ENCODE measurements at places on chromosomes 2 and 18.

DNA sequence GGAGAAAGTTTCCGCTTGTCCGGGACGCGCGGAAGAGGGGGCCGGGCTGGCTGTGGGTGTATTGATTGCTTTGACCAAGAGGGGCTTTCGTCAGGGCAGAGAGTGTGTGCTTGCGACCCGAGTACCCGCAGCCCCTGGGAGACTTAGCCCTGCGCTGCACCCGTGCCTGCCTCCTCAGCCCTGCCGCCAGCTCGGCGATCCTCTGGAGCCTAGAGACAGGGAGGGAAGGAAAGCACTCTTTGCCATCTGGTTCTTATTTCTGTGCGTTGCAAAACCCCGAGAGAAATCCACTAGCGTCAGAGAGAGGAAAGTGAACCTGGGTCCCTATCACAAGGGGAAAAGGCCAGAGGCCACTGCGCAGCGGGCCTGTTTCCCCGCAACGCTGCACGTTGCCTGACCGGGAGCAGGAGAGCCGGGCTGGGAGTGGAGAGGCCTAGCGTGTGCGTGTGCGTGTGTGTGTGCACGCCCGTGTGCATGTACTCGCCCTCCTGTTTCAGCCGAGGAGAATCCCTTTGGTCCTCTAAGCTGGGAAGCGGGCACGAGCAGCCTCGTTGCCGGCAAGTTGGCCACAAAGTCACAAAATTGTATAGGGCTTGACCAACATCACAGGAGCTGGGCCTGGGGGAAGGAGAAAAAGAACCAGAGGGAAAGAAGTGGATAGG is 1.7 kb downstream of the SIX3 start:
- DNase-seq: no peak

DNA sequence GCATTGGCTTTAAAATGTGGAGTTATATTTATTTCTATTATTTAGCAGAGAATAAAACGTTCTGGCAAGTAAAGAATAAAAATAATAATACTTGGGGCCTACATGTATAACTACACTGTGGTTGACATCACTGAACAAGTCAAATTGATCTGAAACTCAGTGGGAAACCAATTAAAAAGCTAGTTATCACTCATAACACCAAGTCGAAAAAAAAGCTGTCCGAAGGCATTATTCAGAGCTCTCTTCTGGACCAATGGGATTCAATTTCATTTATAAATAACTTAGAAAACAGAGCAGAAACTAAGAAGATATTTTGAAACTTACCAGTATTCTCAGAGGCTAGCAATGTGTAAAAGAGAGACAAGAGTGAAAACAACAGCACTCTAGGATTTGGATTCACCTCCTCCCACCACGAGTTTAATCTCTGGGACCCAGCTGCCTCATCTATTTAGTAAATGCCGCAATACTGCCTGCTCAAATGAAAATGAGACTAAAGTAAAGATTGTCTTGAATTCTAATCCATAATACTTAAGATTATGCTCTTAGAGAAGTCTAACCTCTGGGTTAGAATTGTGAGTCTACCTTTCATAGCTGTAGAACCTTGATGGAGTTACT is 128.4 kb downstream of the NBAS start:
- no peak for DNase-seq

DNA sequence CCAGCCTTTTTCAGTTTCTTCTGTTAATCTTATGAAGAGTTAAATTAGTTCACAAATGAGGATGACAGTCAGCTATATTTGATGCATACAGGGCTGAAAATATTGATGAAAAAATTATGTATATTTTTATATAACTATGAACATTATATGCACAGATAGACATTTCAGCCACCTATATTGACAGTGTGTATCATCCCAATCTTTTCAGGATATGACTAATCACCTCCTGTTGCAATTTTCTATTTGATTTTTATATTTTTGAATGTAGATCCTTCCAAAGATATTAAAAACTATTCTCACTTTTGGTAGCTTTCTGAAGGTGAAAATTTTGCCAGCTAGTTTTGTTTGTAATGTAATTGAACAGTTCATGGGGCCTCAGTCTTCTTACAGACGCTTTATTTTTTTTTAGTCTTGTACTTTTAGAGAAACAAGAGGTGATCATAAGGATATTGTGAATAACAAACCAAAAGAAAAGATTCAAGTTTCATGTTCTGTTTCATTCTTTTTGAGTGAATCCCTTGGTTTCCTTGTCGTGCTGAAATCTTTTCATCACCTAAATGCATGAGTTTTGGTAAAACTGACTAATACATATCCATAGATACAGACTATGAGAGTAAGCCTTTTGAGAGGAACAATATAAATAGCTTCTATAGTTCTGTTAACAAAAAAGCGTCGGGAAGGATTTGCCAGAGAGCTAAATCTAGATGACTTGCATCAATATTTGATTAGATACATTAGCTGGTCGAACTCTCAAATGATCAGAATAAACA is 123.1 kb downstream of the ARHGAP15 start:
- no peak for DNase-seq

DNA sequence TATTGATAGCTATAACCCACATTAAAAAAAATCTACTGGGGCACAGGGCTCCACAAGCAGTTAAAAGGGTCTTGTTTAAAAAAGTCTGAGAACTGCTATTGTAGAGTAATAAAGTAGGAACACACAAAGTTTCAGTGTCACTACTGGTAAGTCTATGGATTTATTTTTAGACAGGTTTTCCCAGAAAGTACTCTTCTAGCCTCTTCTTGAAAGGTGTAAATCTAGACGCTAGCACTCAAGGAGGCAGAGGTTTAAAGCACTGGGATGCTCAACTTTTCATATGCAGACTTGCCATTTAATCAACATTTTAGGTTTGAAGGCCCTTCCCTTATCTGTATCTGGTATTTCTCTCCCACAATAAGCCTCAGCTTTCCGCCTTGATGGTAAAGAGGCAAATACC is 33.4 kb downstream of the FBXO11 start:
- no peak for DNase-seq

DNA sequence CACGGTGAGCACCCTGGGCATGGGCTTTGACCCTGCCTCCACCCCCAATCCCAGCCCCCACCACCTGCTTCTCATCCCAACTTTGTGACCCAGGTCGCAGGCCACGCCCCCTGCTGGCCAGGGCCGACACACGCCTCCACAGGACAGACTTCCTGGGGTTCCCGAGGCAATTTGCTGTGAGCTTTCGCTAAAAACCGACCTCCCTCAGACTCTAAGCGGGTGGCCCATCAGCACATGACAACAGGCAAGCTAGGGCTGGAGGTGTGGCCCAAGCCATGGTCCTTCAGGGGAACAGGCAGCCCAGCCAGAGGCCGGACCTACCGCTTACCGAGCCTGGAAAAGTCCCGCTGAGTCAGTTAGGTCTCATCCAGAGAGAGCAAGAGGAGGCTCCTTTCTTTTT is 31.9 kb downstream of the C1QL2 start:
- DNase-seq: peak; percentile 15

GRCh38 chr2:47719099-47719498 is 63.8 kb upstream of the MSH6 start:
- DNase-seq: no peak

GRCh38 chr18:3456686-3457069 is 6.7 kb downstream of the TGIF1 start:
- no peak for DNase-seq

DNA sequence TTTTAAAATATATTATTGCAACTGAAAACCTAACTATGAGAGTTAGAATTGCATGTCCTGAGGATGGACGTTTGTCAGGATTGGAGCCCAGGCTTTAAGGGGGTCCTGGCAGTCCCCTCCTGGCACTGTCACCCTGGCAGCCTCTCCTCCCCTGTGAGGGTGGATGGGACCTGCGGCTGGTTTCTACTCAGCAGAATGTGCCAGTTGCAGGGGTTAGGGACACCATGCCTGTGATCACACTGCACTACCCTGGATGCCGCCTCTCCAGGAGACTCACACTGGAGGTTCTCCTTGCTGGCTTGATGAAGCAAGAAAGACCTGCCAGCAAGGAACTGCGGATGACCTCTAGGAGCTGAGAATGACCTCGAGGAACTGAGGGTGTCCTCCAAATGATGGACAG is 356.7 kb upstream of the MYT1L start:
- DNase-seq: no peak

DNA sequence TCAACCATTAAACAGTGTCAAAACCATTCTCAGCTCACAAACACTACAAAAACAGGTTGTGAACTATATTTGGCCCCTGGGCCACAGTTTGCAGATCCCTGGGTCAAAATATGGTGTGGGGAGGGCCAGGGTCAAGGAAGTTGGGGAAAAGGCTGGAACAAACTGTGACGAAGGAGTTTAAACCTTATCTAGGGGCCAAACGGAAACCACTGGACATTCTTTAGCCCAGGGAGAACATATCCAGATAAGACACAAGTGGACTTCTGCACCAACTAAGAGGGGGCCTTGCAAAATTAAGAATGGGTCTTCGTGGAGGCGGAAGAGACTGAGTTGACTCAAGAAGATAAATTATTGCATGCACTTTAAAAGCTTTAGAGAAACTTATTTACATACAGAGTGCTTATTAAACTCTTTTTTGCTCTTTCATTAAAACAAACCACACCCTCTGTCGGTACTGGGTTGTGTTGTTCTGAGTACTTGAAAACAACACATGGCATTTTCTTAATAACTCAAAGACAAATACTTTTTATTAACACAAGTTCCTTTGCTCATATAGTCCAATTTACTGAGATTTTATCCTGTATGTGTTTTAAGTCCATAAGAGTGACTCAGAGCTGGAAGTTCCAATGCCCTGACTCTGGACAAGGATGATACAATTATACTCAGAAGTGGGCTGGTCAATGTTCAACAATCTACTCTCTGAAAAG is 5.3 kb upstream of the ASAP2 start:
- no peak for DNase-seq

DNA sequence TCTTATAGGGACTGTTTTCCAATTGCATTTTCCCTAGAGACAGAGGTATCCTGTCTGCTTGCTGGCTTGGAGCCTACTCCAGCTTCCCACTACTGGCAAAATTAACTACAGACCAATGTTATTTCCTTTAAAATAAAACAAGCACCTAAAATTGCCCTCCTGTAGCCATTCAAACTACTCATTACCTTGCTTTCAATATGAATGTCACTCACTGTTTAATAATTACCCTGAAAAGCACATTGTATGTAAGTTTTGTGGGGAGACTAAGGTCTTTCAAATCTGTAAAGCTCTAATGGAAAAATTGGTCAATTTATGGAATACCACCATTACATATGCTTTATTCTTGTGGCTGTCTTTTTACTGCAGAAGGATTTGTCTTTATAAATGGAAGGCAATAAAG is 87.3 kb downstream of the DOCK10 start:
- DNase-seq: no peak

DNA sequence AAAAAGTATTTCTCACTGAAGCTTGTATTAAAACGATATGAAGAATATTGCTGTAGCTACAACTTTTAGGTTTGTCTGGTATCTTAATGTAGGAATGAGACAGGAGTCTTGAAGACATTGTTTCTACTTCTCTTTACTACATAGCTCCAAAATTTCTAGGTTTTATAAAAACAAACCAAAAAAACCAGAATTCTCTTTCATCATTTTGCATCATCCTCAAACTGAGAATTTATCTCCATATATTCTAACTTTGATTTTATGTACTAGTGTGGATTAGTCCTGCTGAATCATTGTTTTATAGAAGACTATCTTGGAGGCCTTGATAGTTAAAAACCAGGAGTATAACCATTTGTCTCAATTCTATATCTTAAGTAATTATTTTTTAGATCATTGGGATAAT is 100.2 kb downstream of the ICA1L start:
- DNase-seq: no peak

DNA sequence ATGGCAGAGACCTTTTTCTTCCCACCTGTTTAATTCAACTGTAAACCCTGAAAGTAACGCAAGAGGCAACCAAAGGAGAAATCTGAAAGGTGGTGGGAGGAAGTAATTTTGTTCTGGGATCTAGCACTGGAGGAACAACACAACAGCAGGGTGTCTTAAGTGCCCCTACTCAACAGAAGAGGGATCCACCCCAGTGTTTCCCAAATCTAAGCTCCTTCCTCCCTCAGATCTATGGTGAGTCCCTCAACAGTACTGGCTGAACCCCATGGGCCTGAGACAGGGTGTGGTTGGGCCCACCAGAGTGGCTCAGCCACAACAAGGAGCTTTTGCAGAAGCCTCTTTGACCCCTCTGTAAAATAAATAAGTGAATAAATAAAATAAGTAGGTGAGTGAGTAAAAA is 790.3 kb downstream of the ERBB4 start:
- DNase-seq: no peak

GRCh38 chr2:108573061-108573460 is 38.8 kb downstream of the LIMS1 start:
- DNase-seq: no peak

All from stimulated activated CD4-positive, alpha-beta T cell treated with anti-CD3 and anti-CD28 coated beads, Interleukin-4, amount 100 ng/mL, for 24 hours (primary cell).